AG20443 (cell line): ENCODE measurements at places on chromosomes 13 and 19.

DNA sequence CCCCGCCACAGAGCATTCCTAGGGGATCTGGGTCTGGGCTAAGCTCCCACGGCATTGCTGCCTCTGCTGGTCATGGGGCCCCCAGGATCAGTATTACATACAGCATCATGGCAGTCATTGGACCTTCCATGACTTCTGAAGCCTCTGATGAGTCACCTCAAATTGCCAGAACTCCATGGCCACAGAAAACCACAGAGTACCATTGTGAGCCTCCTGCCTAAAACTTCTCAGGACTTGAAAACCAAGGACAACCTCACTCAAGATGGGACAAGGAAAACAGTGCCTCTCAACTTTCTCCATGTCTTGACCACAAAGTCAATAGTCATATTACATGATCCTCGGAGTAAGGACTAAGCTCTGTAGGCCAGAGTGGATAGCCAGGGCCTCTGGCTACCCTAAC is 306.0 kb downstream of the GPC5 start:
- DNase-seq, result no peak

DNA sequence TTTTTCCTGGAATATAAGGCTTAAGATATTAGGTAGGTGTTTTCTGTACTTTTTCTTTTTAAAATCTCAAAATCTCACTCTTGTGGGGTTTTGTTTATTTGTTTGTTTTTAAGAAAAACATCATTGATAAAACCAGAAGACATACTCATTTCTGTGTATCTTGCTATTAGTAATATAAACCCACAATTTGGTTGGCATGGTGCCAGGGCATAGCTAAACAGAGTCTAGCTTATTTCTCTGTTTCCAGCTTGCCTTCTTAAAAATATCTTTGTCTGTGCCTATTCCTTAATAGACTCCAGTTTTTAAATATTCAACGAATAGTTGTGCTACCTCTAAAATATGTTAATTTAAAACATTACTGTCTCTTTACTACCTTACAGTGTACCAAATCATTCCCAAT is 1121.9 kb upstream of the PCDH20 start:
- DNase-seq, result no peak

DNA sequence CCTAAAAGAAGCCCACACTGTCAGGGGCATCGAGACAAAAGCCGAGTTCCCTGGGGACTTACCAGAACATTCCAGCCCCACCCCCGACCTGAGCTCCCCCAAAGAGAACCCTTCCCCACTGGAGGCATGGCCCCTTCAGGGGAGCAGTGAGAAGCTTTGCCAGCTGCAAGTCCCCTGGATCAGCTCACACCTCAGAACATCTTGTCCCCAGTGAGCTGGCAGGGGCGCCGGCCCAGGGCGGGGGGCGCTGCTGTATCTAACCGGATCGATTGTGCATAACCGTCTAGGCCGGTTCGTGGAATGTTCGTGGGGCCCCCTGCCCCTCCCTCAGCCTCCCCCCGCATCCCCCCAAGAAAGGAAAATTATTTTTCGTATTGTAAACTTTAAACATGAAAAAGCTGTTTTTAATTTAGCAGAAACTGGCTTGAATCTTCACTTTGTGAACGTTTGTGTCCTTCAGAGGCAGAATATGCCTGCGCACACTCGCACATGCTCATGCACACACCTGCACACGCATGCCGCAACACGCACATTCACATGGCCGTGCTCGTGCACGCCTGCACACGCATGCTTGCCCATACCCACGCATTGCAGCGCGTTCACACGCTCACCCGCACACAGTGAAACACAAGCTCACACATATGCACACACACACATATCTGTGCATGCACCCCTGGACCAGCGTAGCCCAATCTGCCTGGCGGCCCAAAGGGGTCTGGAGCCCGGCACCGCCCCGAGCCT is 12.0 kb upstream of the CRTC1 start:
- no peak for DNase-seq

GRCh38 chr13:100361504-100361903 is 227.1 kb downstream of the GGACT start:
- peak; percentile 11 for DNase-seq
